ENCODE measurements at places on chromosomes 4 and X.

DNA sequence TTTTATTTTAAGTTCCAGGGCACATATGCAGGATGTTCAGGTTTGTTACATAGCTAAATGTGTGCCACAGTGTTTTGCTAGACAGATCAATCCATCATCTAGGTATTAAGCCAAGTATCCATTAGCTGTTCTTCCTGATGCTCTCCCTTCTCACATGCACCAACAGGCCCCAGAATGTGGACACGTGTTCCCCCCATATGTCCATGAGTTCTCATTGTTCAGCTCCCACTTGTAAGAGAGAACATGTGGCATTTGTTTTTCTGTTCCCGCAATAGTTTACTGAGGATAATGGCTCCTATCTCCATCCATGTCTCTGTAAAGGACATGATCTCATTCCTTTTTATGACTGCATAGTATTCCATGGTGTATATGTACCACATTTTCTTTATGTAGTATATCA lies 374.8 kb upstream of the FAT1 start:
- no peak for DNase-seq

- DNase-seq: no peak
These were observed 3.2 kb downstream of the GATA1 start for GRCh38 chrX:48789366-48790220.

DNA sequence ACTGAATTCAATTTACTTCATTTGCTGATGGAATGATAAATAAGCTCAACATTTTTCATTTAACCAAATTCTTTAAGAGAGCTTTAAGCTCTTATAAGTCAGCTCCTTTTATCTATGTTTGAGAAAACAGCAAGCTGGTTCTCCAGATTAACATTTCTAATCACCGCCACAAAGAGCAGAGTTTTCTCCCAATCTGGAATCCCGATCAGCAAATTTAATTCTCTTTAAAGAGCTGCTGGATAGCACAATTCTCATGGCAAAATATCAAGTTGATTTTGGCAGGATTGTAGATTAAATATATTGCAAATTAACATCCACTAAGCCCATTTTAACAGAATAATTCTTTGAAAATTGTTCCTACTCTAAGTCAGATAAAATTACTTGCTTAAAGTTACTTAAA lies 48.8 kb downstream of the RPS6KA3 start:
- no peak for DNase-seq

GRCh38 chr4:1187182-1187581 lies 14.8 kb upstream of the SPON2 start:
- no peak for DNase-seq

- no peak for DNase-seq
These were observed 1766.3 kb upstream of the PCDH10 start for GRCh38 chr4:131382839-131383238.

GRCh38 chrX:40043895-40044294 lies 53.9 kb downstream of the BCOR start:
- no peak for DNase-seq

DNA sequence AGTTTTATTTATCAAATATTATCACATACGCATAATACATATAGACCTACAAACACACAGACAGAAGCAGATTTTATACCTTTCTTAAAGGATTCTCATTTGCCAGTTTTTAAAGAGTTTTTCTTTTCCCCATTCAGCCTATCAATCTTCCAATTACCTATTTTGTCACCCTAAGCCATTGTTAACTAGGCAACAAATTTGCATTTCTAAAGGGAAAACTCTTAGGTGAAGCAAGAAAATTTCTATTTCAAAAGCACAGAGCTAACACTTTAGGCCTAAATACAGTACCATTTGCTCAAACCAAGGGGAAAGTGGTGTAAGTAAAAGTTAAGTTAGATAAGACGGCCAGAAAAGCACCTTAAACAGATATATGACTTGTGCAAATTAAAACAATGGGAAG lies 156.6 kb downstream of the NDST3 start:
- no peak for DNase-seq

DNA sequence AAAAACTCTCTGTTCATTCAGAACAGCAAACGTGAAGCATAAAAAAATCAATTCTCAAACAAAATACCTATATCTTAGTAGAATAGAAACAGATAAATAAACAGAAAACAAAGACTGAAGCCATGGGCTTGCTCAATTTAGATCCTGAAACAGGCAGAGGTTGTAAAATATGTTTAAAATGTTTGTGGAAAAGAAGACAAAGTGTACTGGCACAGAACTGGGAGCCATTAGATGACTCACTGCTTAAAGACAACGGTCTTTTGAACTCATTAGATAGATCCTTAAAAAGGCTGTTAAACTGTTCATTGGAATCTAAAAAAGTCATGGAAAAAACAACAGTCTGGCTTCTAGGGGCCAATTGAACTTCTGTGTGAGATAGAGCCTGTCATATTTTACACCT lies 247.0 kb upstream of the NDST4 start:
- no peak for DNase-seq

DNA sequence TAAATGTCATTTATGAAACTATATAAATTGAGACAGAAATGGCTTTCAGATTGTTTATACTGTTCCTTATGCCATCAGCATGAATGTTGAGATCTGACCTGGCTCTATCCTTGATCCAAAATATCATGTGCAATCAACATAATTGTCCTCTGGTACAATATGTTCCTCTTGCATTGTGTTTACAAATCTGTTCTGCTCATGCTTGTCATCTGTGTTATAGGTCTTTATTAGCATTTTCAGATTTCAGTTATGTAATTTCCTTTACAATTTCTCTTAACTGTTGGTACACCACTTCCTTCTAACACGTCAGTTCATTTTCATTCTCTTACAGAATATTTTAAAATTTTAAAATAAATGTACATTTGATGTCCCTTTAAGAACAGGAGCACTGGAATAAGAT lies 1.6 kb downstream of the HPGD start:
- DNase-seq: no peak

GRCh38 chr4:84151574-84151973 lies 347.5 kb downstream of the NKX6-1 start:
- DNase-seq: no peak

DNA sequence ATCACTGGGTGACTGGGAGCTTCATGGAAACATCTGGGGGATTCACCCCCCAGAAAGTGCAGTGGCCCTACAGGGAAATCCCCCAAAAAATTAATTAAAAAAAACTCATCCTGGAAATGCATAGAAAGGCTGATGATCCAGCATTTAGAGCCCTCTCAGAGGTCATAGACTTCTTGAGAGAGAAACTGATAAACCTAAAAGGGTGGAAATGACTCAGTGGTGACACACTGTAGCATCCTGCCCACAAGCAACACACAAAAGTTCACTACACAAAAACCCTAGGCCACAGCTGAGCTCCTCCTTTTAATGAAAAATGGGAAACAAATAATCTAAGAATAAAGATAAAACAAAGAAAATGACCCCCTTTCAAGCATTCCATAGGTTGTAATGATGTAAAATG lies 911.5 kb downstream of the GLUD2 start:
- DNase-seq: no peak

GRCh38 chr4:77153006-77153405 lies 4.0 kb upstream of the CCNG2 start:
- DNase-seq: no peak

DNA sequence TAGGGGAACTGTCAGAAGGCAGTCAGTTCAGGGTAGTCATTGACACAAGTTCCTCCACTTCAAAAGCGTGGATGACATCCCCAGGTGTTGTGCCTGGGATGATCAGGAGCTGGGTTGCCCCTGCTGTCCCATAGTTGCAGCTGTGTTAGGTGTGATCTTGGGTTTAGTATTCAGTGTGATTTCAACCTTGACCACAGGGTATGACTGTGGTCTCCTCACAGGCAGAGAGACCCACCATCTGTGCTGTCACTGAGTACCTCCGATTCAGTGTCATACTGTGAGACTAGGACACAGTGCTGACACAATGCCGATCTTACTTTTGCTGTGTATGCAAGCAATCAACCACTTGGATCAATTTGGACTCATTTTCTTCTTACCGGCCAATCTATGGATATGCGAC lies 25.2 kb downstream of the FOXR2 start:
- no peak for DNase-seq

- no peak for DNase-seq
These were observed 56.6 kb upstream of the BCOR start for GRCh38 chrX:40154250-40154852.

DNA sequence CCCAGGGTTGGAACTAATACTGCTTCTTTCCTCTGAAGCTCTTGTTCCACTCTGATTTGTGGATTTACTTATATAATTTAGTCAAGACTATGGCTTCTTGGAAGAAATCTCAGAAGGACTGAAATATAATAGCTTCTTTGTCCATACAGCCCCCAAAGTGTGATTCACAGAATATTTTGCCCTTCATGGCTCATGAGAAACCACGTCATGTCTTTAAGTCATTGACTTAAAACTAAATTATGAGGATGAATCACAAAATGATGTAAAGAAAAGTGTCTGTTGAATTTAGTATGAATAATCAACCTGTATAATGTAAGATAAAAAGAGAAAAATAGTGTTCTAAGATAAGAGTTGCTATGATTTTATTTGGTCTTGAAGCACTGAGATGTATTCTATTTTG lies 43.3 kb upstream of the AGA start:
- no peak for DNase-seq

DNA sequence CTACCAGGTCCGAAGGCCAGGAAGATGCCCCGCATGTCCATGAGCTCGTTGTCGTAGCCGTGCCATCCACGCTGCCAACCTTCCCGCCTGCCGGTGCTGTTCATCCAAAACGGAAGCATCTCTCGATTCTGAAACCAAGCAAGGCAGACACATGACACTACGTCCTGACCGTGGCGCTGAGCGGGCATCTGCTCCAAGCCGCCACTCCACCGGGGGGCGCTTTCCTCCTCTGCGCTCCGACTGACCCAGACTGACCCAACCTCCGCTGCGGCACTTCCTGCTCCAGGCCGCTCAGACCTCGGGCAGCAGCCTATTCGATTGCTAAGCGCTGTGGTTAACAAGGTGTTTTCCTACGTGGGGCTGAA lies 120.5 kb downstream of the ENPP6 start:
- DNase-seq: peak; percentile 91

DNA sequence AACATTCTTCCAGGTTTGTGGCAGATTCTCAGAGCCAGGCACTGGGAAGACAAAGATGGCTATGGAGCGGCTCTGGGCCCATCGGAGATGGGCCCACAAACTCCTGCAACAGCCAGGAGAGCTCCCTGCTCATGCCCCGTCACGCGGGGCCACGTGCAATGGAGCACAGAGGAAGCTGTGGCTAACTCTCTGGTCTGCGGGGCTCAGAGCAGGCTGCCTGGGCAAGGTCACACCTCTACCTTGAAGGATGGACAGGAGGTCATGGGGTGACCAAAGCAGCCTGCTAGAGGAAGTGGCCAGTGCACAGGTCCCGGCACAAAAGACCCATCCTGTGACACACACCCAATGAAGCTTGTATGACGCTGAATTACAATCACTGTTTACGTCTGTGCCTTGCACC lies 45.2 kb downstream of the C4orf50 start:
- no peak for DNase-seq

DNA sequence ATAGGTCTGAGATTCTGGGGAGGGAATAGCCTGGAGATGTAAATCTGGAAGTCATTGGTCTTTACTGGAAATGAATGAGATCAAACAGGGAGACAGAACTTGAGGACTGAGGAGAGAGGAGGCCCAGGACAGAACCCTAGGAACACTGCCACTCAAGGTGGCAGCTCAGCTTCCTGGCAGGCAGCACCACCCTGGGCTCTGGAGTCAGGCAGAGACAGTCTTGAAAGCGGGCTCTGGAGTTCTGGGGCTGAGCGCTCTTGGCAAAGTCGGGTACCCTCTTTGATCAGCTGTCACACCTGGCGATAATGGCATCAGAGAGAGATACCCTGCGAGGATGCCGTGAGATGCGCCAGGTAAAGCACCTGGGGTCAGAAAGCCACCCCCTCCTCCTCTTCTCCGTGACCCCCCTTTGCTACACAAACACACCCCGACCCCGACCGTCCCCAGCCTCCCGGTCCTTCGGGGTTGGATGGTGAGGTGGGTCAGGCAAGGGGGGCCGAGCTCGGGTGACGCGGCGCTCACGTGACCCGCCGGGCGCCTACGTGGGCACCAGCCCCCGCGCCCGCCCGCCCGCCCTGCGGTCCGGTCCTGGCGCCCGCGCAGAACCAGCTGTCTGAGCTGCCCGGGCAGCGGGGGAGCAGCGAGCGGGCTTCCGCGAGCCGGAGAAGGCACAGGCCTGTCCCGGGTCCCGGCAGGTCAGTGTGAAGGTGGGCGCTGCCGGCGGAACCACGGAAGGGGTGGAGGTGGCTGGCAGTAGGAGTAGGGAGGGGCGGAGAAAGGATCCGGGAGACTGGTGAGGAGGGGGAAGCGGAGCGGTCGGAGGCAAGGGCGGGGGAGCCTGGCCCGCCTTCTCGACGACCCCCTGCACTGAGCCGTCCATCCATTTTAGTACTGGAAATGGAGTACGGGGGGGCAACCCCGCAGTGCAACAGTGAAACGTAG lies at the start of gene TCEAL3:
TCEAL3 (plus strand) TSS at position 600 of the 942 bp plus-strand sequence. CDS start 1,102 bp downstream, outside the sequence.
- DNase-seq: peak; percentile 69

- no peak for DNase-seq
These were observed 653.8 kb upstream of the CPEB2 start for GRCh38 chr4:14348506-14348905.

DNA sequence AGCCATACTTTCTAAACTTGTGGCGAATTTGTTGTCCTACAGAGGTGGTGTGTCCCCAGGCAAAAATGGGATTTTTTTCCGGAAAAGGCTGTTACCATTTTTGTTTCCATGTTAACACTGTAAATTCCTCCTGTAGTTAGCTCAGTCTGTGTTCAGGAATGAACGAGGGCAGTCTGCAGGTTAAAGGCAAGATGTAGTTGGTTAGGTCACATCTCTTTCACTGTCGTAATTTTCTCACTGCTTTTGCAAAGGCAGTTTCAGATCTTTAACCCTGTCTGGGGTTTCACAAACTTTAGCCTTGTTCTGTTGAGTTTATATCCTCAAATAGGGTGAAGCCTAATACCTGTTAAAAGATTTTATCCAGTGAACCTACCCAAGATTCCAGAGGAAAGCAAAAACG lies 50.5 kb upstream of the PUDP start:
- no peak for DNase-seq

GRCh38 chr4:153483432-153484418 lies 17.6 kb downstream of the TMEM131L start:
- no peak for DNase-seq

DNA sequence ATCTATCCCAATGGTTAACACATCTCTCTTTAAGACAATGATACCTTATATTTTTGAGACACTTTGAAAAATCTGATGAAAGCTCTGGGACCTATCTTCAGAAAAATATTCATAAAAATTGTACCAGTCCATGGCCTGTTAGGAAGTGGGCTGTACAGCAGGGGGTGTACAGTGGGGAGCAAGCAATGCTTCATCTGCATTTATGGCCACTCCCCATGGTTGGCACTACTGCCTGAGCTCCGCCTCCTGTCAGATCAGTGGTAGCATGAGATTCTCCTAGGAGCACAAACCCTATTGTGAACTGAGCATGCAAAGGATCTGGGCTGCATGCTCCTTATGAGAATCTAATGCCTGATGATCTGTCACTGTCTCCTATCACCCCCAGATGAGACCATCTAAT lies 42.6 kb downstream of the C4orf51 start:
- DNase-seq: no peak

DNA sequence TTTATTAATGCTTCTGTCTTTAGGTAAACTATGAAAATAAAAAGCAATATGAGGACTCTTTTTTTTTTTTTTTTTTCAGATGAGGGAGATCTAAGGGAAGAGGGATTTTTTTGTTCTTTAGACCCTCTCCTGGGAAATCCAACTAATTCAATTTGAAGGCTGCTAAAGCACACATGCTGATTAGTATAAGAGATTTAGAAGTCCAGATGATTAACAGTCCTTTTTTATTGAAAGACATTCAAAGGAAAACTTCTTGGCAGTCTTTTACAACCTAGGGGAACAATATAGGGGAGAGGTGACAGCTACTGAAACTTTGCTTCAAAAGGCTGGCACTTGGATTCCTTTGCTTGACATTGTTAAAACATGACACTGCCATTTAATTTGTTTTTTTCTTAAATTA lies 602.5 kb downstream of the RAPGEF2 start:
- no peak for DNase-seq
